Kidney epithelial cell (primary cell): ENCODE measurements at places on chromosomes 5 and 9. TPM values are rescaled to one million over a fixed set of nuclear protein-coding genes. Genes with fewer than 3 reads are reported as not detected.

ADAM19 gene
- total RNA-seq: 61.0 and 75.2 TPM in 2 replicates

PPP2CA gene
- 232 and 249 TPM in 2 replicates for total RNA-seq

CD72 gene
- 1.7 and 2.7 TPM in 2 replicates for total RNA-seq

TMEM215 gene
- total RNA-seq: not detected in 2 replicates

NUTM2F gene
- not detected in 2 replicates for total RNA-seq

TSLP gene
- total RNA-seq: 0.29 and 0.68 TPM in 2 replicates

PDLIM4 gene
- total RNA-seq: 146 and 164 TPM in 2 replicates

ADGRV1 gene
- total RNA-seq: 2.7 and 3.5 TPM in 2 replicates

DNA sequence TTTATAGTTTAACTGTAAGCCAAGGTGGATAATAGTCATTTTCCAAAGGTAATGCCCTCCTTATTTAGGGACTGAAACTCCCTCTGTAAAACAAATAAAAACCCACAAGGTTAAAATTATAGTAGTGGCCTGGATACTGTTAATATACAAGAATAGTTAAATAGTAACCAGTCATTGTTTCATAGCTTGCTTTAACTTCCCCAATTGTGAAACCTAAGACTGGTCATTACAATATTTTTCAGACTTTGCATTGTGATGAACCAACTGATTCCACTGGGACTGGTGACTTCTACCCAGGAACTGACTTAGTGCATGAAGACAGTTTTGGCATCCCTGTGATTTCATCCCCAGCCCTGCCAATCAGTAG is 162.6 kb downstream of the SMC2 start:
- no peak for DNase-seq

- no peak for DNase-seq
Observed at GRCh38 chr5:35198075-35198474, 32.2 kb downstream of the PRLR start.

DNA sequence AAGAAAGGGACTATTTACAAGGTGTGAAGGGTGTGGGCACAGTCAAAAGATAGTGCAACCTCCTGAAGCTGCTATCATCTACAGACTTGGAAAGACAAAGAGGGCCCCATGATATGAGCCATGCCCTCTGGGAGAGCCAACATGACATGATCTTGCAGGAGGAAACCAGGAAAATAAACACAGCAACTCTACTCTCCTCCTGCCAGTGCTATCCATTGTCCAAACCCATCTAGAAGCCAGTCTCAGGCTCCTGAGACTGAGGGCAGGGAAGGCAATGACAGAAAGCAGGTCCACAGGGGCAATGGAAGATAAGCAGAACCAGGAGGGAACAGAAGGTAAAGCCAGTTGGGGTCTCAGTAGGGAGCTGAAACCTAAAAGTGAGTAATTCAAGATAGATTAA is 37.1 kb downstream of the PLPP1 start:
- DNase-seq: no peak

DNA sequence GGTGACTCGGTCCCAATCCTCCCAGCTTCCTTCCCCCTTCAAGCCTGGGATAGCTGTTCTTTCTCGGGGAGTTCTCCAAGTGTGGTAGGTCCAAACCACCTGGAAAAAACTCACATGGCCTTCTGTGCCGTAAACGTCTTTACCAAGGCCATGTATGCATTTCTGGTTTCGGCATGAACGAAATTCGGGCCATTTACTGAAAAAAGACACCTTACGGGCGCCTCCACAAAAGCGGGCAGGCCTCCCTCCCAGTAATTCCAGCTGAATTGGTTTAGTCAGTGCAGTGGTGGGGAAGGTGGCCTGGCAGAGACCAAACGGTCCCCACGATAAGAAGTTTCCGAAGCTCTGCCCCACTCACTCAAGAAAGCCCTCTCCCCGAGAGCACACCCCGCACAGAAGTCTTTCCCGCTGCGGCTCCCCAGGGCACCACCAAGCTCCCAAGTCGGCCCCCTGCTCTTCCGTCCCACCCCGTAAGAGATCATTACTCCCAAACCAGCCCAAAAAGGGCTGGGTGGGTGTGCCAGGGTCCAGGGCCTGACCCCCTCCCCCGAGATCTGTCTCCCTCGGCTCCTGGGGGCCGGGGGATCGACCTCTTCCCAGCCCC is 86.3 kb upstream of the MELK start:
- DNase-seq: no peak

DNA sequence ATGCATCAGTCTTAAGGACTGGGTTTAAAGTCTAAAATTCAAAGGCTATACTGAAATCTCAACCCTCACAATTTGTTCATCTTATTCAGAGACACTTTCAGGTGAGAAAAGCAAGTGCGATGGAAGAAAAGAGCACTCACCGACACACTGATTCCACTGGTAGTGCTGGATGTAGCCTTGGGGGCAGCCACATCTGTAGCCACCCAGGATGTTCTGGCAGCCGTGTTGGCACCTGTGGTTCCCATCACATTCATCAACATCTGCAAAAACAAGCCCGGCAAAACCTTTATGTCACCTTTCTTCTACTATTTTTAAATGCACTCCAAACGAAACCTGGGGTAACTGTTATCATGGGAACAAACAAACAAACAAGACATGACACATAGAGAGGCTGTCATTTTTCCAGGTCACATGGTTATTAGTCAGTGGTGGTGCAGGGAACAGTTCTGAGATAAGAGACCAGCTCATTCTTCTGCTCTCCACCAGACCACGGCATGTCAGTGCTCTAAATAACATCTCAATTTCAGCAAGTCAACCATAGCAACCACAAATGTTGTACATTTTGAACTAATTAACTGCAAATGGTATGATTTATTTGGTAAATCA is 188.4 kb downstream of the SLC12A2 start:
- DNase-seq: peak; percentile 37

- DNase-seq: peak; percentile 10
Observed at GRCh38 chr5:152142840-152143469, 218.3 kb upstream of the GLRA1 start.

DNA sequence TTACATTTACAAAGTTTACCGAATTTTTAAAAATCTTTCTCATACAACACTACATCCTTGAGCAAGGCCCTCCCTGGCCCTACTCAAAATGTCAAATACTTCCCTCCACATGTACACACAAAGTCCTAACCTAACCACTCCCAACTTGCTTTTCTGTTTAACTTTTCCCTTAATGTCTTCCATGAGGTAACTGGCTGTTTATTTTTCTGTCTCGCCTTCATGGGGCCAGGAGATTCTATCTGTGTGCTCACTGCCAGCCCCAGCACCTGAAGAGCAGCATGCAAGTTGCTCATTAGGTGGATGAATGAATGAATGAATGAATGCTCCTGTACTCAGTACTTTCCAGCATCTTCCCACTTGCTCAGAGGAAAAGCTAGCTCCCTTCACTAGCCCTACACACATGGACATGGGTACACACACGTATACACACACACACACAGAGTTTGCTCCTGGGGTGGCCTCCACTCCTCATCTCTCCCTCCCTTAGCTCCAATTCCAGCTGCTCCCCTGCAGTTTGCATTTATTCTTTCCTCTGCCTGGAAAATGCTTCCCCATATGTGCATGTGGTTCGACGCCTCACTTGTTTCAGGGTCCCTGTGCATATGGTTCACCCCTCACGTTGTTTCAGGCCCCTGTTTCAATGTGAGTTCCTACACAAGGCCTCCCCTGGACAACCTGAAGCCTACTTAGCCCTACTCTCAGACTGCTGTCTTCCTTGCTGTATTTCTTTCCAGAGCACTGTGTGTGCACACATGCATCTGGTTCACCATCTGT is 165.2 kb downstream of the ROR2 start:
- DNase-seq: no peak

- no peak for DNase-seq
Observed at GRCh38 chr9:107594908-107595530, 105.5 kb upstream of the KLF4 start.

GRCh38 chr5:39801306-39801705 is 376.5 kb upstream of the DAB2 start:
- no peak for DNase-seq

DNA sequence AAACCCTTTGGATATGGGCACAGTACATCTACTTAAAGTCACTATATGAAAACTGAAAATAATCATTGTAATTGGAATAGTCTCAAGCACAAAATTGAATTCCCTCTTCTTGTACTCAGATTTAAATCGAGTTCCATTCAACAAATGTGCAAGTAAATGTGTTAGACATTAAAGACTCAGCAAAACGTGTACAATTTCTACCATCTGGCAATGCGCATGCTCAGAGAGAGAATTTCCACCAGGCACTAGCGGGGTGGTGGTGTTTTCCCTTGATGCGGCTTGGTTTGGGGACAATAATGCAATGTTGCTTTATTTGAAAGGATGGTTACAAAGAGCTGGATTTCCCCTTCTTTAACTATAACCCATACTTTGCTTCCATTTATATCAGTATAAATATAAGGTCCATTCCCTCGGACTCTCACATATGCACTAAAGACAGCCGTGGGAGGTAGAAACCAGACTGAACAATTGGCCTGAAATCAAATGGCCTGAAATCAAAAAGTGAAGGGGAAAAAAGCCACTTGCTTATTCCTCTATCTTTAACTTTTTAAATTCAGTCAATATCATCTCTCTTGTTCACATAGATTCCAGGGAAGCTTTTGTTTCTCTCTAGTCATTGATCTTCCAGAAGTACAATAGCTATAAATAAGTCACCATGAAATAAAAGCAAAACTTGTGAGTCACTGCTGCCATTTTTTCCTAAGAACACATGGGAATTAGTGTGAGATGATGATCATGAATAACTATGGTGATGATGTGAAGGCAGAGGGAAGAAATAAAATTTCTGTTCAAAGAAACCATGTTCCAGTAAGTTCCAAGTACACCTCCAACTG is 59.2 kb downstream of the ADAMTS12 start:
- DNase-seq: no peak

- DNase-seq: no peak
Observed at GRCh38 chr5:166992108-166992507, 1299.3 kb upstream of the WWC1 start.

- no peak for DNase-seq
Observed at GRCh38 chr5:130090569-130091270, 186.5 kb downstream of the CHSY3 start.

GRCh38 chr5:15757103-15757502 is 257.1 kb downstream of the FBXL7 start:
- DNase-seq: no peak

- no peak for DNase-seq
Observed at GRCh38 chr5:119191944-119192343, 121.1 kb downstream of the DMXL1 start.

- no peak for DNase-seq
Observed at GRCh38 chr9:93929231-93929630, 25.9 kb downstream of the BARX1 start.

- DNase-seq: no peak
Observed at GRCh38 chr5:151027961-151028479, 7.6 kb downstream of the GPX3 start.

DNA sequence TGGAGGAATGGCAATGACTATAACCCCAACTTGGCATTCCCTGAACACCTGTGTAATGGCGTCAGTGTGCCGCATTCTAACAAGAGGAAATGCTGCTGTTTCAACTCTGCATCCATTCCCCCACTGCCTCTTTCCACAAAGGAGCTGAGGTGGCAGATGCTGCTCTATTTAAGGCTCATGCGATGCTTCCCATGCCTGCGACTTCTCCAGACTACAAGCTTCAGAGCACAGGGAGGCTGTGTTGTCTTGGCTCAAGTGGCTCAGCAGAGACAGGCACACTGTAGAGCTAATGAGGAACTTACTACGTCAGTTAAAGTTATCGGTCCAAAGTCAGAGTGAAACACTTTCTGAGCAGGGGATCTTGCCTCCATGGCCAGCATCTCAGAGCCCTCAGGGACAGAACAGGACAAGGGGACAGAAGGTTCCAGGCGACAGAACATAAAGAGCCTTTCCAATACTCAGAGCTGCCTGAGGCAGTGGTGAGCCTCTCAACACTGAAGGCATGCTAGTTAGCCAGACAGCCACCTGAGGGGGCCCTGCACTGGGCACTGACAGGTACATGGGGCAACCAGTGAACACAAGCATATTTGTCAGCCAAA is 21.8 kb downstream of the TNIP1 start:
- no peak for DNase-seq

DNA sequence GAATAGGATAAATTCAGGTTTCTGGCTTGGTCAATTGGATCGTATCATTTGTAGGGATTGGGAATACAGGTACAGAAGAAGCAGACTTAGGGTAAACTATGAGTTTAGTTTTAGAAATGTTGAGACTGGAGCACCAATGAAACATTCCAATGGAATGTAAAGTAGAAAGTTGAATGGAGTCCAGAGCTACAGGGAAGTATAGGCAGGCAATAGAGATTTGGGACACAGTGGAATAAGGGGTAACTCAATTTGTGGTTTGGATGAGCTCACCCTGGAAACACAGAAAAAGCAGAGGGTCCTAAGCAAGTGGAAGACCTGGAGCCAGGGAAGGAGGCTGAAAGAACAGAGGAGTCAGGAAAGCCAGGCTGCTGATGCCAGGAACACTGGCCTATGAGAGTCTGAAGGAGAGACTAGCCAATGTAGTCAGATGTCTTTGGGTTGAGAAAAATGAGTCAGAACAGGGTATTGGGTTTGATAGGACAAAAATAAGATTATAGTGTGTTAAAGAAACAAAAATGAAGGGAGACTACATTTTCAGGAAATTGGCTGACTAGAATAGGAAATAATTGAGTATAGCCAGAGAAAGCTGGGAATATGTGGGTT is 72.8 kb downstream of the STARD4 start:
- DNase-seq: no peak

- no peak for DNase-seq
Observed at GRCh38 chr5:141362719-141363118, 1.2 kb upstream of the PCDHGA5 start.

GRCh38 chr5:138523406-138523805 is 19.6 kb downstream of the ETF1 start:
- no peak for DNase-seq
